Body of pancreas (tissue), 4 donors: ENCODE measurements at places on chromosomes 6 and 20.
A peak's percentile ranks its signal among the peaks of the same experiment; 100 is the strongest.

- DNase-seq: no peak
Observed at GRCh38 chr20:48932375-48932941, 10.9 kb downstream of the ARFGEF2 start.

- DNase-seq: peak; percentile 70
Observed at GRCh38 chr20:53865901-53866793, 204.2 kb downstream of the BCAS1 start.

GRCh38 chr6:138600726-138601125, 101.4 kb upstream of the NHSL1 start:
- DNase-seq: no peak

DNA sequence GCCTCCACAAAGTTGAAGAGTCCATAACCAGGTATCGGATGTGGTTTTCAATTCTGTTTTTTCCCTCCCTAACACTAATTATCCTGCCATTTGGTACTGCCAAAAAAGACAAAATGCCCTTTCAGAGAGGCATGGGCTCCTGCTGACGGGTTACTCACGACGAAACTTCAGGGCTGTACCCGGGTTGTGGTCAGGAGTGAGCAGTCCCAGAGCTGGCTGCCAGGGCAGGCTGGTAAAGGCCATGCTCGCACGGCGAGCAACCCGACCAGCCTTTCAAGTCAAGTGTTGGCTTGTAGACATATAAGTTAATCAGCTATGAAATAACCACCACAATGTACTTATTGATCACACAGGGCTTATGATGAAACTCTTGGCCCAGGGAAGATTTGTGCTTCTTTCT, 152.5 kb downstream of the FOXC1 start:
- DNase-seq: no peak

DNA sequence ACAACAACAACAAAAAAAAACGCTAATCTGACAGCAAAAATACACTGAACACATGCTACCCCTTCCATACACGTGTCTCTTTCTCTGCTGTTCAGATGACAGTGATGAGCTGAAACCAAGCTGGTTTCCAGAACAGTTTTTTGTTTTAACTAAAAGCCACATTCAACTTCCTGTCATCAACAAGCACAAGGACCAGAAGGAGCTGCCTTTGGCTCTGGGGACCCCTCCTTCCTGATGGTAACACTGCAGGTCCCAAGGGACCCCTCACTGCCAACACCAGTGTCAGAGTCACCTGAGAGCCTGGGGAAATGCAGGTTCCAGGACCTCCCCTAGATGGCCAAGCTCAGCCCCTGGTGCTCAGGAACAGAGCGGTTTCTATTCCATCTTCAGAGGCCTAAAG, 6.0 kb downstream of the CST7 start:
- no peak for DNase-seq

DNA sequence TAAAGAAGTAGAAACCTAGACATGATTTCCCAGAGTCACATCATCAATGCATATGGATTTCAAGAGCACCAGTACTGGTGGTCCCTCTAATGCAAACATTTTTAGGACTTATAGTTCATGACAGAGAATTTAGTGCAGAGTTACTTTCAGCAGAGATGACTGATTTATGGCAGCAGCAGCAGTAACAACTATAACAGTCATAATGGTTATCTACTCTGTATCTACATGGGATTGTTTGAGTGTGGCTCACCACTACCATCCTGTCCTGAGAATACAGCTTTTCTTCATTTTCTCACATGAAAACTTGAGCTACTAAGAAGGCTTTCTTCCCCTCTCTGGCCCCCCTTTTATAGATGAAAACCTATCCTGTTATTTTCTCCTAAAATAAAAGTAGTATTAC, 128.5 kb upstream of the ENPP5 start:
- DNase-seq: no peak

DNA sequence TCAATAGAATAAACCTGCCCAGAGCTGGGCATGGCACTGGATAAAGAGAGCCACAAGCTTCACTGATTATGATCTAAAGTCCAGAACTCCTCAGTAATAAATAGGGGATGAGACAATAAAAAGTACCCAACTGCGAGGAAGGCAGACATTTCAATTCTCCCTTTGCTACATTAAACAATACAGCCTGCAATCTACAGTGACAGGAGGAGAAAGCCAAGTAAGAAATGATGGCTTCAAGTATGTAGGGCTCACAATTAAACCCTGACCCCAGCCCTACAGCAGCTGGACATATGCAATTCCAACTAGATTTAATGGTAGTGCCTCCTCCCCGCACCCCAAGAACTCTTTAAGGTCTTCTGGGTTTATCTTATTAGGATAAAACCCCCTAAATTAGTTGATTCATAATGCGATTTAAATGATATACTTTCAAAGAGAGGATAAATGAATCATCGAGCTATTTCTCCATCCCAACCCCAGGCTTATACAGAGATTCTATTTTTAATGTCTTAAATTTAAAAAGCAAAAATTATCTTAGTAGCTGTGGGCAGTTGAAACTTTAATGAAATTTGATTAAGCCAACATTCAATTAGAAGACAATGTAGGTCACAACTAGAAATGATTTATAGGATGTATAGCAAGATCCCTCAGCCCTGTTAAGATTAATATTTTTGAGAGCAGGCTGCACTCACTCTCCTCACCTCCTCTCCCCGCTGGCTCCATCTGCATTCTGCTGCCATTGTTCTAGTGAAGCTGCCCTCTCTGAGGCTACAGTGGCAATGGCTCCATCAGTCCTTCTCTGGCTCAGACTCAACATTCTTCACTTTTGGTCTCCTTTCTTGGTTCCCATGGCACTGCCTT, 57.1 kb downstream of the OGFRL1 start:
- no peak for DNase-seq

DNA sequence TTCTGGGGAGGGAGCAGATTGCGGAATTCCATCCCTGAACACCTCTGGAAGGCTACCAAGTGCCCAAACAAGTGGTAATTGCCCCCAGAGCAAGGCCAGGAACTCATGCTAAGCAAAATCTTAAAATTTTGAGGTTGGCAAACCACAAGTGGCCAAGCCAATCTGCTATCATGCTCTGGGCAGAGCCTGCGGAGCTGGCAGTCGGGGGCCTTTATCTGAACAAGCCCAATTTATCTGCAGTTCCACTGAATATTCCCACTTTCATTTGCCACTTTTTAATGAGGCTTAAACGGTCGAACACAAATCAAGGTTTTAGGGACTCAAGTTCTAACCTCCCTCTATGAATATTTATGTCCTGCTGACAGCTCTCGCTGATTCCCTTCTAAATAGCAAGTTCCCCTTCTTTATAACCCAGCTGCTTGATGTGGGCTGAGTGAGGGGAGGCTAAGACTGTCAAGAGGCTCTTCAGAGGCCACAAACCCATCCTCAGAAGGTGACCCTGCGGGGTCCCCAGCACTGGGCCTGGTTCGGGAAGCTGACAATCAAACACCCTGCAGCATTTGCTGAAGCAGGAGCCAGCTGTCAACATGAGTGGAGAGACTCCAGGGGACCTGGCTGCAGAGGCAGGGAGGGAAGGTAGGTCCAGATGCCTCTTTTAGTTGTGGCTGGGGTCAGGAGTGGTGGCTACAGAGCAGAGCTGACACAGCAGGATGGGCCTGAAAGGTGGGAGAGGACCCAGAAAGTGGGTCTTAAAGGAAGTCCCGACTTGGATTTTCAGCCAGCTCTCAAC, 11.9 kb downstream of the CCDC167 start:
- DNase-seq: no peak

DNA sequence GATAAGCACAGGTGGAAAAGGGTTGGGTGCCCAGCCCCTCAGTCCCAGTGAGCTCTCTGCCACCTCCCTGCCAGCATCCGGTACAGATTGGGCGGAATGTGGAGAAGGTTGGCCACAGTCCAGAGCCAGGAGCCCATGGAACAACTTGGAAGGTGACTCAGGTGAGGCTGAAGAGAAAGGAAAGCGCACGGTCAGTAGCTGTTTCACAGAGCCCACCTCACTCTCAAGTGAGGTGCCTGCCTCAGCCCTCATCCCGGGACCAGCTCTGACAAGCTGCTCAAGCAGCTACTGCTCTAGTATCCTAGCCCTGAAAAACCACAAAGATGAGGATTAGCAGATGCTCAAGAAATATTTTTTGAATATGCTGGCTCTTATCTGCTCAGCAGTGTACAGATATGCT, 1.1 kb upstream of the MMP24OS start:
- no peak for DNase-seq

- no peak for DNase-seq
Observed at GRCh38 chr6:28117386-28118050, 6.9 kb upstream of the ZSCAN16 start.

DNA sequence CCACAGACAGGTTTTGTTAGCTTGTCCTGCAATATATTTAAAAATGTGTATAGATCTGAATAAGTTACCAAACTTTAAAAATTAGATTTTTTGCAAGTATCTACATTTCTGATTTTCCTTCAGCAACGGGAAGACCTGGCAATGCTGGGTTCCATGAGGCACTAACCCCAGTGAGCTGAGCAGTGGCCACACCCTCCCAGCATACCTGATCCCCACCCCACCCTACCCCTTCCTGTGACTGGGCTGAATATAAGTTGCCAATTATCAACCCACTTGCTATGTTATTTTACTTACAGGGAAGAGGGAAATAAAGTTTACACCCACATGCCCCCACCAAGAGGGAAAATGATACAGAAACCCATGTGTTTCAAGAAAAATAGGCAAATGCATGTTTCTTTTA, 70.3 kb upstream of the RALGAPA2 start:
- DNase-seq: no peak

GRCh38 chr6:7912024-7912423, 1.4 kb upstream of the TXNDC5 start:
- no peak for DNase-seq
